ENCODE measurements at places on chromosomes 12 and 14.
A peak's percentile ranks its signal among the peaks of the same experiment; 100 is the strongest.

GRCh38 chr12:67046062-67046461, 223.1 kb upstream of the CAND1 start:
- DNase-seq = no peak

GRCh38 chr14:81990312-81990761, 456.7 kb upstream of the SEL1L start:
- peak; percentile 20 for DNase-seq

GRCh38 chr12:98503592-98504367, 11.6 kb upstream of the TMPO start:
- DNase-seq = peak; percentile 92

DNA sequence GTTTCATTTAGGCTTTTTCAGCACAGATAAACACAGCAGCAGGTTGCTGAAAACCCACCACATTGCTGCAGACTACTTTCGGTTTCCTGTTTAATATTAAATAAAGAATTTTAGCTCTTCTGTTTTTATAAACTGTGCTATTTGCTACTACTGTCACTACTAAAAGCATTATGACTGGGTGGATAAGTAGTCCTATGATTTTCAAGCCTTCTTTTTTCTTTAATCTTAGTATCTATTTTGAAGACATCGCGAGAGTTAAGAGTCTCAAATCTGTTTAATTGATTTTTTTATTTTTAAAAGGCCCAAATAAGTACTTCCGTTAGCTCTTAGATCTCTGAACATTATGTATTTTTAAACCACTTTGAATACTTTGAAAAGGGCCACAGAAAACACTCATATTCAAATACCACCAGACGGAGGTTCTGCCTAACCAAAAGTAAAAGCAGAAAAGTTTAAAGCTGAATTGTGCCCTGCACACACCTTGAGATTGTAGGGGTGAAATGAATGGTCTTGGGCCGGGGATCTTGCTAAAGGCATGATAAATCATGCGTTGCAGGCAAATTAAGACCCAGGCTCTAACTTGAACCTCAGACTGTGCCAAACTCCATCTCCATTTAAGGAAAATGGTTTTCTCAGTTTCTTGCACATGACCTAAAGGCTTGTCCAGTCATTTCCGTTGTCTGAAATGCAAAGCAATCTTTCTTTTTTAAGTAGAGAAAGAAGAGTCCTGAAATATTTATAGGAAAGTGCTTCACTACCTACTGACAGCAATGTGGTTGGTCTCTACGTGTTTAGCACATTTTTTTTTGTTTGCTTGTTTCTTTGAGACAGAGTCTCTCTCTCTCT, 13.6 kb upstream of the FOXN3 start:
- DNase-seq = no peak

DNA sequence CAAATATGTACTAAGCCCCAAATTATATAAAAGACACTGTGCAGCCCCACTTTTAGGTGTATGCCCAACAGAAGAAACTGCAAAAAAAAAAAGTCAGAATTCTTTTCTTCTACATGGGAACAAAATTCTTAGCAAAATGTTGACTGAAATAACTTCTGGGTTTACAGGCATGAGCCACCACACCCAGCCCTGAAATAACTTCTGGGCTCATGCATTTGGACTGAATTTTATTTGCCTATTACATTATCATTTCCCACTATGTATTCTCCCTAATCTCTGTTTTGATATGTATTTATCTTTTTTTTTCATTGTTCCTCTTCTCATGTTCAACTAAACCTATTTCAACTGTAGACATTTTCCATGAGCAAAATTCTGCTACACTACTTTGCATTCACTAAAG, 169.2 kb downstream of the GRIN2B start:
- DNase-seq = no peak

DNA sequence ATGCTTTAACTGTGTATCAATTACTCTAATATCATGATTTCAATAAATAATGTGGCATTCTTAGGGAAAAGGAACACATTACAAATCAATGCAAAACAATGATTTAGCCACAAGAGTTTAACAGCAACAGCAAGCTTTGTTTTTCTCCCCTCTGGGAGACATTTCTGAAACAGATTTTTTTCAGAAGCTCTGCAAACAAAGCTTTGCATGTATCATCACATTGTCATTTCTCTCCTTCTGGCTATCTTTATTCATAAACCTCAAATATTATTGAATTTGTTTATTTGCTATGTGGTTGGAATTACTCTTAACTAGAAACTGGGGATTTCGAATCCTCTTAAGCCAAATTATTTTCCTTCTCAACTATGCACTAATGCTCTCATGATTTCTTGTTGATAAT, 278.4 kb upstream of the ATXN7L3B start:
- no peak for DNase-seq

All from fibroblast of the conjunctiva (primary cell).